Nucleus accumbens (tissue), 56 donors: ENCODE measurements at places on chromosomes 11 and 22.
A peak's percentile ranks its signal among the peaks of the same experiment; 100 is the strongest.

DNA sequence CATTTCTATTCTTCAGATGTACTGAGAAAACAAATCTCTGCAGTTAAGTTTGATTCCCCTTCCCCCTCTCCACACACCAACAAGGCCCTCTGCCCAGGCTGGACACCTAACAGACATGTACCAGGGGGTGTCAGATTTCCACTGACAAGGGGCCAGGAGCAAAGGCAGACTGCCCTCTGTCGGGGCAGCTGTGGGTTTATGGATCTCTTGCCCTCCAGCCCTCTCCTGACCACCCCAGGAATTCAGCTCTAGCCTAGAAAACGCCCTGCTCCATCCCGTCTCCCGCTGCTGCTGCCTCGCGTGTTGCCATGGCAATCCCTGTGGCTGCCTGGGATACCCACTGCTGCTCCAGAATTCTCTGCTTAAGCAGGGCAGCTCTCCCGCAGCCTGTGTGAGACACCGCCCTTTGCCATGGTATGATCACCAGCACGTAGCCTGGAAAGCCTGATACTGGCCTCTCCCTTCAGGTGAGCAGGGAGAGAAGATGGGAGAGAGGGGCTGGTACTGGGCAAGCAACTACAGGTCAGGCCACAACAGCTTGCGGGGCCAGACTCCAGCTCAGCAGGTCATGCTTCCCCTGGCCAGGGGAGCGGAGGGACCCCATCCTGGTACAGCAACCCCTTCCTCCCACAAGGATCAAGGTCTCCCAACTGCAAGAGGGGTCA lies 41.6 kb downstream of the BUD13 start:
- DNase-seq = peak; percentile 72

DNA sequence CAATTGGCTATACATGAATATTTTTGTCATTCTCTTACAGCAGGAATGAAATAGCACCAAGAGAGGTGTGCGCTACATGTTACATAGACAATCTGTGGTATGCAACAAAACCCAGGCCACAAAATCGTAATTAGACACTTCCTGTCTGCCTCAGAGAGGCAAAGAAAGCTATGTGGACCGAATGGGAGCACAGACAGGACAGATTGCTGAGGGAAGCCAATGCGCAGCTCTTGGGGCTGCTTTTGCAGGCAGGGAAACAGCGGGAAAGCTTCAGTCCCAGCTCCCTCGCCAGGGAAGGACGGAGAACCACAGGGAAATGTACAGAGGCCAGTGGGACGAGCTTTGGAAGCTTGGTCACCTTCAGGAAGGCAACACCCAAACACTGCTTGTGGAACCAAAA lies 40.9 kb downstream of the SERPINH1 start:
- DNase-seq = no peak

- no peak for DNase-seq
Measured at GRCh38 chr11:1048375-1049070, 12.0 kb upstream of the MUC6 start.

DNA sequence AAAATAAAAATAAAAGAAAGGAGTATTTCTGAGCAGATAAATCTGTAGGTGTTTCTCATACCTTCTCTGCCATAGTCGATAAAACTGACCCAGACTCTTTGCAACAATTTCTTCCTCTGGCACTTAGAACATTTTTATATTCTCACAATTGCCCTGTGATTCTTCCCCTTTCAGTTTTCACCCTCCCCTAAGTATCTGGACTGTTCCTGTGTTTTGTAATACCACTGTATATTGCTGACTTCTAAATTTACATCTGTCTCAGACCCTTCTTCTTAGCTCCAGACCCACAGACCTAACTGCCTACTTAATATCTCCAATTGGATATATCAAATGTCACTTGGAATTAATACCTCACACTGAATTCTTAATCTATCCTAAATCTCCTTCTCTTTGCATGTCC lies 133.4 kb upstream of the DDI1 start:
- DNase-seq = no peak

DNA sequence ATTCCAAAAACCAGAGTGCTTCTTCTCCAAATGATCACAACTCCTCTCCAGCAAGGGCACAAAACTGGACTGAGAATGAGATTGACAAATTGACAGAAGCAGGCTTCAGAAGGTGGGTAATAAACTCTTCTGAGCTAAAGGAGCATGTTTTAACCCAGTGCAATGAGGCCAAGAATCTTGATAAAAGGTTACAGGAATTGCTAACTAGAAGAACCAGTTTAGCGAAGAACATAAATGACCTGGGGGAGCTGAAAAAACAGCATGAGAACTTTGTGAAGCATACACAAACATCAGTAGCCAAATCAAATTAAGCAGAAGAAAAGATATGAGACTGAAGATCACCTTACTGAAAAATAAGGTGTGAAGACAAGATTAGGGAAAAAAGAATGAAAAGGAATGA lies 15.5 kb downstream of the OR52M1 start:
- no peak for DNase-seq

DNA sequence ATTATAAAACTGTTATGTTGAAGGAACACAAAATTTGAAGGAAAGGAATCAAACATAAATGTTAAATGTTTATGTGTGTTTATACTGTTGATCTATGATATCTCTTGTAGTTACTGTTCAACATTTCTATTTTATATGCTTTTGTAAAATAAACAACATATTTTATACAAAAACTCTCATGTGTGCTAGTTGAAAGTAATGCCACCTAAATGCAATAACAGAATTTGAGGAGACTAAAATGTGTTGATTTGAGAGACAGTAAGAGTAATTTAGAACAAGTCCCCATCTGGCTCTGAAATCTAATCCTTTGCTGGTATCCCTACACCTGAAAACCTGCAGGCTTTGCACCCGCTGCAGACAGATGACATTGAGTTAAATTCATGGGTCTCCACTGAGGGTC lies 95.7 kb upstream of the TOP3B start:
- no peak for DNase-seq

DNA sequence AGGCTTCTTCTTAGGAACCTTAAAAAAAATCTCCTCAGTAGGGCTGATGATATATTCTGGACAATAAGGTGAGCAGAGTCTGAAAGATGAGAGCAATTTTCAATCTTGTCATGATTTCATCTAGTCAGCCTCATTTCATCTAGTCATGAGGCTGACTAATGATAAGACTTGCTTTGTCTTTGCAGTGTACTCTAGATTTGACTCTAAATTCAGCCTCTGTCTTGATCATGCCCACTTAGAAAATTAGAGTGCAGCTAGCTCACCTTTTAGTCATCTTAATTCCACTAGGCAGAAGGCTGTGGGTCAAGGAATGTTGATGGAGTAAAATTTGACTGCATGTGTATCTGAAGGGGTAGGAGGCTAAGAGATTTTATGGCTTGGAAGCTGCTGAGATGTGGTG lies 5.5 kb downstream of the EHF start:
- DNase-seq = no peak

DNA sequence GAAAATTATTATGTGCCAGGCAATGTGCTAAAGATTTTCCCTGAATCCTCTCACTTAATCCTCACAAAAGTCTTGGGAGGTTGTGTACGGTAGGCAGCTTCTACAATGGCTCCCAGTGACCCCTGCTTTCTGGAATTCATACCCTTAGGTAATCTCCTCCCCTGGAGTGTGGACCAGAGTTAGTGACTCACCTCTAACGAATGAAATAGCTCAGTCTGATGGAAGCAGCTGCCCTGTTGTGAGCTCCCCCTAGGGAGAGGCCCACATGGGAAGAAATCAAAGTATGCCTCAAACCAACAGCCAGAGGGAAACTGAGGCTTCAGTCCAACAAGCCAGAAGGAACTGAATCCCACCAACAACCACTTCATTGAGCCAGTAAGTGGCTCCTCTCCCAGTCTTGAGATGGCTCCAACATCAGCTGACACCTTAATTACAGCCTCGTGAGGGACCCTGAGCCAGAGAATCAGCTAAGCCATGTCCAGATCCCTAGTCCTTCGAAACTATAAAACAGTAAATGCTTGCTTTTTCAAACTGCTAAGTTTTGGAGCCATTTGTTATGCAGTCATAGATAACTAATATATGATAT lies 98.9 kb upstream of the ISX start:
- no peak for DNase-seq

DNA sequence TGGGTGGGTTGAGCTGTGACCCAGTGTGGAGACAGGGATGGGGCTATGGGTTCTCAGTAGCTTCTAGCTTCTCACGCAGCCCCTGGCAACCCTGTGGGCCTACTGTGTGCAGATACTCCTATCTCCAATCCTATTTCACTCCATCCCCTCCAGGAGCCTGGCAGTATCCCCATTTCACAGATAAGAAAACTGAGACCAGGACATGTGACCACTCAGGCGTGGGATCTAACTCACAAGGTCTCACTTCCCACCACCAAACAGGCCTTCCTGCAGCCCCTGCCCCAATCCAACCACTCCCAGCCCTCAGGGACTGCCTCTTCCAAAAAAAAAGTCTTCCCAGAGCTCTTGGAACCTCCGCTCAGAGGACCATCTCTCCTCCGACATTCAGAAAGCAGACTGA lies 15.6 kb downstream of the ELFN2 start:
- no peak for DNase-seq

DNA sequence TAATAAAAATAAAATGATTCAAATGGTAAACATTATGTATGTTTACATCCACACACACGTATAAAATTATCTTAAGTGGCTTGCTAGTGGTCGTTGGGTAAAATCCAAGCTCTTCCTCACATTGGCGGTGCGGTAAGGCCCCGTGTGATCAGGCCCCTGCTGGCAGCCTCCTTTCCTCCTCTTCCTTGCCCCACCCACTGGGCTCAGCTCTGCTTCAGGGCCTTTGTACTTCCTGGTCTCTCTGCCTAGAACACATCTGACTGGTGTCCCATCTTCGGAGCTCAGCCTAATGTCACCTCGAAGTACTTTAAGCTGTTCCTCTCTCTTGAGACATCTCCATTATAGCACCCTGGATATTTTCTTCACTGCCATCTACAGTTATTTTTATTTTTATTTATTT lies 52.8 kb downstream of the OSBP2 start:
- no peak for DNase-seq

DNA sequence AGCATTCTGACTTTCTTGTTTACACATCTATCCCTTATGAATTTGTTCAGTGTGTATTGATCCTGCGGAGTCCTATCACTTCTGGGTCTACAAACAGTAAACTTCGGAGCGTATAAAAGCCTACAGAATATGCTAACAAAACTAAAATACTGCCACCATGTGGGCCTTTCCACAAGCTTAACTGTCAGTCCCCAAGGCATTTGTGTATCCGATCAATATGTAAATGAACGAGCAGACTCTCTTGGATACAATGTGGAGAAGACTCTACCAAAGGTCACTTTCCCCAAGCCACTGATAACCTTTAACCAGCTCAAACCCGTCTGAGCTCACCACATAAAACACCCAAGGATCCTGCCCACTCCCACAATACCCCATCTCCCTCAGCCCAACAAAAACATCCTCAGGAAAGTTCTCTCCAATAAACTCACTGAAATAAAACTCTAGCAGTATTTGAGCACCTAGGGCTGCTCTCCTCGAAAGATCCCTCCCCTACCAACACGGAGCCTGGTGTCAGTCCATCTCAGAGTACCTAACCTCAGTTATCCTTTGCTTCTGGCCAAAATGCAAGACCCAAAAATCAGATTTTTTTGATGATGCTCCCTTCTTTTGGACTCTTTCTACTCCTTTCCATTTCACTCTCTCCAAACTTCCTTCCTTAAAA lies 17.8 kb downstream of the ADA2 start:
- DNase-seq = no peak

DNA sequence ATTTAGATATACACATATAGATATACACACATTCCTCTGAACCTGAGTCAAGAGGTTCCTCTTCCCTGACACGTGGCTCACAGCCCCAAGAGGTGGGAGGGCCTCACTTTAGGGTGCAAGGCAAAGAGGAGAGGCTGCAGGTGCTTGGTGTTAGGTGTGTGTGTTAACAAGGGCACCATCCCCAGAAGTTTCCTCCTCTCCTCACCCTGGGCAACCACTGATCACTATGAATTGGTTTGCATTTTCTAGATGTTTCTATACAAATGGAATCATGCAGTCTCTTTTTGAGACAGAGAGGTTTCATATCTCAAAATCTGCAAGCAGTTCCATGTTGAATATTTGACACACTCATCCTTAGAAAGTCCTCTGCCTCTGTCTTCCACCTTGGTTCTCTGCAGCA lies 120.9 kb upstream of the NECTIN1 start:
- DNase-seq = no peak

DNA sequence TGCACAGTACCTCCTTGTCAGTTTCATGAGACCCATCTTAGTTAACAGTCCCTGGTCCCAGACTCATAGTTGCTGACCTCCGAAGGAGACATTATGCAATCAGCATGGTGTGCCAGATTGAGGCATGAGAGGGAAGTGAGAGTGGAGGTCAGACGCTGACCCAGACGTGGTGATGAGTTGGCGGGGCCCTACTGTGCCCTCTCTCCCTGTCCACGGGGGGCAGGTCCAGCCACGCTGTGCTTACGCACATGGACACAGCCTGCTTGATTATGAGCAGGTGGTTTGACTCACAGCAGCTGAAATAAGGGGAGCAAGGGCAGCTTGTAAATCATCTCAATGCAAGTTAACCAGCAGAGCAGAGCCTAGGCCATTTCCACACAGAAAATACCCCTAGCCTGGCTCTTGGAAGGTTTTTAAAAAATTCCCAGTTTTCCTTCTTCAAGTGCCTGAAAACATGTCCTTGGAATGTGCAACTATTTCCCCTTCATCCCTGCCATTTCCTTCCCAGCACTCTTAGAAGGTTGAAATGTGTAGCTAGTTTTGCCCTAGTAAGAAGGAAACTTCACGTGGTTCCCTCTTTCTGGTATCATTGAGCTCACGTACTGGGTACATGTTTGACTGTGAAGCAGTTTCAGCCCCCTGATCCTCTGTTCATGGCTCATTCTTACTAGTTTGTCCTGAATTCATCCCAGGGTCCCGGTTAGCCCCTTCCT lies 122.6 kb upstream of the SORL1-AS1 start:
- DNase-seq = no peak
